ENCODE measurements at places on chromosomes 1 and 21.
A peak's percentile ranks its signal among the peaks of the same experiment; 100 is the strongest.

- no peak for DNase-seq
Measured at GRCh38 chr21:45830221-45830640, 151.3 kb upstream of the COL6A1 start.

GRCh38 chr1:90325168-90325567 lies 330.3 kb downstream of the ZNF326 start:
- peak; percentile 4 for DNase-seq

DNA sequence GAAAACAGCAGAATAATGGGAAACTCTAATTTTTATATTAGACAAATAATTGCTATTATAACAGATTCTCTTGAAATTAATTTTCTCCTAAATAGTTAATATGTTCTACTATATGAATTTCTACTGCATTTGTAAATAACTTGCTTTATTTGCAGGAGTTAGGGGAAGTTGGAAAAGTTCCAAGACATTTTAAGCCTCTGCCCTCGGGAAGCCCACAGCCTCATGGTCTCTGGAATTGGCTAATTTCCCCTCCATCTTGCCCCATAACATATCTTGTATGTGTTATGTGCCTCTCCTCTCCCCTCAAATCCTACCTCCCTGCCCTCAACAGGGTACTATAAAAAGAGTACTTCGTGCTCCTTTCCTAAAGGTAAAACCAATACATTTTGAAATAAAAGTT lies 271.4 kb upstream of the NR5A2 start:
- DNase-seq = peak; percentile 22

GRCh38 chr1:157249326-157249725 lies 111.1 kb upstream of the ETV3 start:
- DNase-seq = no peak

- DNase-seq = no peak
Measured at GRCh38 chr1:150182247-150182646, 32.5 kb downstream of the PLEKHO1 start.

- peak; percentile 10 for DNase-seq
Measured at GRCh38 chr1:13494025-13494424, 19.8 kb downstream of the LRRC38 start.

DNA sequence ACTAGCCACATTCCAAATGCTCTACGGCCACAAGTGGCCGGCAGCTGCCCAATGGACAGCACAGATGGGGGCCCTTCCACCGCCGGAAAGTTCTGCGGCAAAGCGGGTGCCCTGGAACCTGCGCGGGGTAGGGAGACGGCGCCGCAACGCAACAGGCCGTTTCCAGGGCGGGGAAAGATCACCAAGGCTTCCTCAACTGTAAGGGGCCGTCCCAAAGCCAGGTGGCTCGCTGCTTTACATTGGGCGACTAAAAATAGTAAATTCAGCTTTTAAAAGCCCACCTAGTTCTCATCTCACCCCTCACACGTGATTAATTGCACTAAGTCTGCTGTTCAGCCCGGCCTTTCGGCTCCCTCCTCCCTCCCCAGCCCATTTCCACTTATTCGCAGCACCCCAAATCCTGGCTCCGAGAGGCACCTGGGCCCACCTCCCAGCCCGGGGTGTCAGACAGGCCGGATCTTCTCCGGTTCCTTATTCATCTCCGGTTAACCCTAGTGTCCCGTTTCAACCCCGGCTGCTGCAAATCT lies 643 bp downstream of the CFAP298 start:
- DNase-seq = peak; percentile 63

DNA sequence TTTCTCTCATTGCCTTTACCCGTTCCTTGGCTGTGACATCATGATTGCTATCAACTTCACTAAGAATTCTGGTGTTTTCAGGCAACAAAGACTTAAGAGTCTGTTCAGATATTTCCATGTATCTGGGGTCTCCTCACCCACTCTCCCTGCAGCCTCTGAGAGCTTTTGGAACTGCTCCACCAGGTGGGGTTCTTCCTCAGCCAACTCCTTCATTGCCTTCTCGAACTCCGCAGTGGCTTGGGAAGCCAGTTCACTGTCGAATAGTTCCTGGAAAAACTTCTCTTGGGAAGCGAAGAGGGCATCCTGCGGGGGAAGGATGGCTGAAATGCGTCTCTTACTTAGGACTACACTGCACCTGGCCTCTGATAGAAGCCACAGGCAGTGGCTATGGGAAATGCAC lies 2.1 kb downstream of the PEX19 start:
- DNase-seq = no peak

GRCh38 chr1:209884249-209884648 lies 53.8 kb upstream of the SYT14 start:
- DNase-seq = no peak

GRCh38 chr1:247077213-247077612 lies 1.4 kb downstream of the ZNF670 start:
- peak; percentile 27 for DNase-seq

- no peak for DNase-seq
Measured at GRCh38 chr1:222416001-222416791, 131.7 kb downstream of the HHIPL2 start.

GRCh38 chr1:164559342-164560051 lies 513 bp downstream of the PBX1 start:
- DNase-seq = no peak

GRCh38 chr1:23456226-23456625 lies 27.8 kb downstream of the ASAP3 start:
- peak; percentile 51 for DNase-seq

GRCh38 chr1:225918280-225918679 lies 5.8 kb downstream of the PYCR2 start:
- DNase-seq = no peak

DNA sequence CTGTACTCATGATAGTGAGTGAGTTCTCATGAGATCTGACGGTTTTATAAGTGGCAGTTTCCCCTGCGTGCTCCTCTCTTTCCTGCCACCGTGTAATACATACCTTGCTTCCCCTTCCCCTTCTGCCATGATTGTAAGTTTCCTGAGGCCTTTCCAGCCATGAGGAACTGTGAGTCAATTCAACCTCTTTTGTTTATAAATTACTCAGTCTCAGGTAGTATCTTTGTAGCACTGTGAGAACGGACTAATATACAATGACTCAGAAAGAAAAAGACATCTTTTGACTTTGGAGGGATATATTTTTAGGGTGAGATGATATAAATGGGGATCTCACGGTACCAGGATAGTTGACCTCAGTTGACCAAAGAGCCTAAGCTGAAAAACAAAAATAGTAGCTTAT lies 74.7 kb upstream of the BACH1 start:
- DNase-seq = no peak

DNA sequence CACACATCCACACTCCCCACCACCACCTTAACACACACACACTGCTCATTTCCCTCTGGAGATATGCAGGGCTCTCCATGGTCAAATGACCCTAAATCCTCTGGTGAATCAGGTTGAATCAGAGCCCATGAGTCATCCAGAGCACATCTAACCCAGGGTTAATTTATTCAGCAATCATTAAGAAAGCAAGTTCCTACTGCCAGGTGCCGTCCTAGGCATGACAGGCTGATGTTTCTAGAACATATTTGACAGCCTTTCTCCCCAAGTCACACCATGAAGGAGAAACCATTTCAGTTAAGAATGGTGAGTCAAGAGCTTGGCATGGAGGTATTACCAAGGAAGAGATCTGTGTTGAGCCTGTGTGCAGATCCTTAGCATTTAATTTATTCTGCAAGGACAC lies 194.3 kb upstream of the CAMK1G start:
- no peak for DNase-seq

DNA sequence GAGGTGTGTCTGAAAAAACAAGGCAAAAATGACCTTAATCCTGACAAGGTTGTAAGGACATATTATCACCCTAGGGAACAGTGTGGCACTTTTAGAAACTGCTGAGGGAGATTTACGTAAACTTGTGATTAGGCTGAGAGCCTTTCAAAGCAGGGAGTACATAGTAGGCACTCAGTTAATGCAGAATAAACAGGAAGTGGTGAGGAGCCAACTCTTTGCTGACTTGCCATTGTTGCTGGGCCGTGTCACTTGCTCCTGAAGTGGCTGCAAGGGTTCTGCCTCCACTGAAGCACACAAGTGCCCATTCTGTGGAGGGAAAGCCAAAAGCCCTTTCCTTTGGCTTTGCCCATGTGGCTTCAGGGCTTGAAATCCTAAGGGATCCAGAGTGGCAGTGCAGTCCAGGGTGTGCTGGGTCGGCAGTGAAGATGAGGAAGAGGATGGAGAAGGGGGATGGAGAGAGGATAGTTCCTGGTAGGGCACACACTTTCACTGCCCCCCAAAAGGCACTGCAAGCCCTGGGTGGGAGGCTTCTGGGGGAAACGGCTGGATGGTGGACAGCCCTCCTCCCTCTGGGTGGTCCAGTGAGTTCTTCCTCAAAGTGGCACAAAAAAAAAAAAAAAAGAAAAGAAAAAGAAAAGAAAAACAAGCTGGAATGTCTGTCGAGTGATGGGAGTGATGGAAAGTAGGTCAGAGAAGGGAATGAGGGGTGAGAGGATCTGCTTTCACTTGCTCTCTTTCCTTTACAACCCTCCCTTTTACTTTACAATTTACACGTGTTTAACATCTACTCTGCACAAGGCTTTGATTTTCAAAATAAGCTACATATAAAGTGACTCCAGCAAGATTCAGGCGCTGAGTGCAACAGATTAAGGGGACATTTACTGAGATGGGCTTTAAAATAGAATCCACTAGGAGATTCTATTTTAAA lies 13.7 kb upstream of the RHEX start:
- DNase-seq = no peak

DNA sequence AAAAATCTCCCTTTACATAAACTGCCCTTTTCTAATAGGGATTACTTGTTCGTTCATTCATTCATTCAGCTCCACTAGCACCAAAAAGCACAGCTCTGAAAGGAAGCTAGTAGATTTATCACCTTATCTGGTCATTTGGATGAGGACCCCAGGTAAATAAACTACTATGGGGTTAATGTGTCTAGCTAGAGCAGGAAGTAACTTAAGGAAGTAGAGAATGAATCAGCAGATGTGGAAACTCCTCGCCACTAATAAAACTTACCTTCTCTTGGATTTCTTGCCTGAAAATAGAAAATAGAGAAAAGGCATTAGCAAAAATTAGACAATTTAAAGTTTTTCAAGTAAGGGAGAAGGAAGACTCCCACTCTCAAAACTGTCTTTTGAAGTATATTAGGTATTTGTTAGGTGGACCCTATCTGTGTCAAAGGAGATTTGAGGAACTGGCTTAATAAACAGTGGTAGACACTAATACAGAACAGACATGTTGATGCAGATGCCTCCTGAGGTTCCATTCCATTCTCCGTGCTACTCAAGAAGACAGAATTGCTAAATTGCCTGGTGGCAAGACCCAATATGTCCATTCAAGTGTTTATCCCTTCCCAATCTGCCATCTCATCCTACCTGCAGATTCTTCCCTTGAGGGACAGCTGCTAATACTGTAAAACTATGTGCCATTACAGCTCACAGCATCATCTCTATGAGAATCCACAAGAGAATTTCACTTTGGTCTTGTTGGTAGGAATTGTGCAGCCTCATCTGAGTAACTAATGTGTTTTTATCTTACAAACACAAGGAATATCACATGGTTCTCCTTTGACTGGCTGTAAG lies 14.9 kb downstream of the SELL start:
- peak; percentile 21 for DNase-seq

DNA sequence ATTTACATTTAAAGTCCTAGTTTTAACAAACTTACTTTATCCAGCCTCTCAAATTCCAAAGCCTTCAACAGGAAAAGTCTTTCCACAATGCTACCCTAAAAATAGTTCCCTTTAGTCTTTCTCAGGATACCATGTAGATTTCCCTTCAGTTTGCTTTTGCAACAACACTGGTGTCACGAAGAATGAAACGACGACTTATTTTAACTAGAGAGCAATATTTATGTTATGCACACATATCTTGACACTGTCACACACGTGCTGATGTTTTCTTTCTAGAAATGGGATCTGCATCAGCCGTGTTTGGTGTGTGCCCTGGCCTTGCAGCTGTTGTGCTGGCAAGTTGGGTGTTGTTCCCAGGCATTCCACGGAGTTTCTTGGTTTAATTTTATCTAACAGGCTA lies 75.5 kb downstream of the SIPA1L2 start:
- DNase-seq = no peak

DNA sequence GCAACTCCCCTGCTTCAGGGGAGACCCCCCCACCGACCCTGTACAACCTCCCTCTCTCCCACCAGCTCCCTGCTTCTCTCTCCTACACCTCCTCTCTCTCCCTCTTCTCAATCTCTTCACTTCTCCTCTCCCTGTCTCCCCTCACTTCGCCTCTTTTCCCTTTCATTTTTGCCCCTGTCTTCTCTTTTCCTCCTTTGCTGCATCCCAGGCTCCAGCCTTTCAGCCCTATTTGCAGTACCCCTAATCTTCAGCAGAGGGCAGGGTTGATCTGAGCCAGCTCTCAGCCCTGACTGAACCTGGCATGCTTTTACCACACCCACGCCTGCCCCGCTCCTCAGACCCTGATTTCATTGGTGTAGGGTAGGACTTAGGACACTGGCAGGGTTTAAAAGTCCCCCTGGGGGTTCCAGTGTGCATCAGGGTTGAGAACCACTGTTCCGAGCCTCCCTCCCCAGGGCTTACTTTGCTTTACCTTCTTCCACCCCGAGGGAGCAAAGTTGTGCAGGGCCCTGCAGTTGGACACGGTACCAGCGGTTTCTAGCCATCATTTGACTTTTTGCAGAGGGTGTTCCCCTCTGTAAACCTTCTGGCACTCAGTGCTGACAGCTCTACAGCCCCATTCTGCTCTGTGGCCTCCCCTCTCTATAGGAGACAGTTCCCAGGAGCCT lies 67.3 kb upstream of the CNTN2 start:
- DNase-seq = peak; percentile 50

DNA sequence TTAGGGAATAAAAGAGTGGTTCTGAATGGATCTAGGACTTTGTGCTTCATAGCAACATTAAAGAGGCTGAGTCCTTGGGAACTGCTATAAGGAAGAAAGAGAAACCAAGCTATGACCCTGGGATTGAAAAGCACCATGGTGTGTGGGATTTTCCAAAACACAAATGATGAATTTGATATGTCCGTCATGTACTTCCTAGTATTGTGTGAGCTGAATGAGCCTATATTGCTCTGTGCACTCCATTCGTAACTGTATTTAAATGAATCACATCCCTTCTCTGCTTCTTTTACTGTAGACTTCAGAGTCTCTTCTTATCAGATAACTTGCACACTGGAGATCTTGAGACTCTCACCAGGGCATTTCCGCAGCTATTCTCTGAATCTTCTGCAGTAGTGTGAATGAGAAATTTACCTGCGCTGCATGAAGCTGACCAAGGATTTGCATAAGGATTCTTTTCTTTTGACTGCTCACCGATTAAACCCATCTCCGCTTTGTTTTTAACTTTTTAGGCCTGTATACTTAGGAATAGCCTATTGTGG lies 23.1 kb upstream of the OR10J4 start:
- no peak for DNase-seq

GRCh38 chr1:95660736-95661135 lies 426.7 kb downstream of the RWDD3 start:
- DNase-seq = no peak

DNA sequence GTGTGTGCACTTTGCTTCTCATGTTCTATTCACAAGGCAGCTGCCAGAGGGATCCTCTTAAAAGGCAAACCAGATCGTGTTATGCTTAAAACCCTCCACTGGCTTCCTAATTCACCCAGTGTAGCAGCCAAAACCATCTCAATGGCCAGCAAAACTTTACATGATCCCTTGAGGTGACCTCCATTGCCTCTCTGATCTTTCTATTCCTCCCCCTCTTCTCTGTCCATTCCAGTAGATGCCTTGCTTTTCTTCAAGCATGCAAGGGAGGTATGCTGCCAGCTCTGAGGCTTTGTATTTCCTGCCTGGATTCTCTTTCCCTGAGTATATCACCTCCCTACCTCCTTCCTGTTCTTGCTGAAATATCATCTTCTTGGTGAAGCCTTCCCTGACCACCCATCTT lies 93.2 kb upstream of the KCNK2 start:
- no peak for DNase-seq

GRCh38 chr21:17853393-17854275 lies 34.5 kb upstream of the C21orf91 start:
- DNase-seq = peak; percentile 0

All from NB4 (cell line).